ENCODE measurements at places on chromosomes 3 and 15. TPM values are rescaled to one million over a fixed set of nuclear protein-coding genes. Genes with fewer than 3 reads are reported as not detected.

The C3orf85 gene
- not detected for total RNA-seq

The NANOGP8 gene
- total RNA-seq: not detected

The SLC12A1 gene
- total RNA-seq: not detected

DNA sequence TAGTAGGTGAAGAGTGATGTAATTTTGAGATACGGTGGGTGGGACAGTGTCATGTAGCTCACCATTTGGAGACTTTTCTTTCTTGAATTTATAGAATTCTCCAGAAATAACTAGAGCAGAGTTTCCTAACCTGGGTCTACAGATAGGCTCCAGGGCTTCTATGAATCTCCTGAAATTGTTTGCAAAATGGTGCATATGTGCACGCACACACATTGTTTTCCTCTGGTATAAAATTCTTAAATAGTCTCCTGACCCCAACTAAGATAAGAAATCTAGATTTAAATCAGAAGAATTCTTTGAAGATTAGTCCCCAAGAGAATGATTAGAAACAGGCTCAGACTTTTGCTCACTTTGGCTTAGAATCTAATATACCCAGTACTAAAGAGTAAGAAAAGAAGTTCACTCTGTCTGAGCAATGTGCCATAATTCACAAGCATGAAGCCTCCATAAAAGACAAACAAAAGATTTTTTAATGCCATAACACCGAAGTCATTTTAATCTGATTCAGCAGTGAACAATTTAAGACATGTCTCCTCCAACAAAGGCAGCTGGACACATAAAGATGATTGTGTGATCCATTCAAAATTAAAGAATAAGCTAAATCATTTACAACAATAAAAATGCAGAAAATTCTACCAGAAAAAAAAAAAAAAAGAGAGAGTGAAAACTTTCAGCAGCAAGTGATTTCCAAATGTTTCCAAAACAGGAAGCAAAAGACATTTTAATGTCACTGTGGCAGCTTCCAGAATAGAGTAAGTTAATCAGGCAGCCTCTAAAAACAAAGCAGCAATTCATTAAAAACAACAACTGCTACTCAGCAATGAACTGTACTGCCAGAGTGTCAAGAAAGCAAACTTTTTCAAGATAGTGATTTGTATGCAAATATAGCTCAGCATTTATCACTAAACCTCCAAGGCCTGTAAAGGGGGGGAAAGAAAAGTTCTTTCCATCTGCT is 975.5 kb upstream of the CFAP20DC start:
- no peak for DNase-seq

DNA sequence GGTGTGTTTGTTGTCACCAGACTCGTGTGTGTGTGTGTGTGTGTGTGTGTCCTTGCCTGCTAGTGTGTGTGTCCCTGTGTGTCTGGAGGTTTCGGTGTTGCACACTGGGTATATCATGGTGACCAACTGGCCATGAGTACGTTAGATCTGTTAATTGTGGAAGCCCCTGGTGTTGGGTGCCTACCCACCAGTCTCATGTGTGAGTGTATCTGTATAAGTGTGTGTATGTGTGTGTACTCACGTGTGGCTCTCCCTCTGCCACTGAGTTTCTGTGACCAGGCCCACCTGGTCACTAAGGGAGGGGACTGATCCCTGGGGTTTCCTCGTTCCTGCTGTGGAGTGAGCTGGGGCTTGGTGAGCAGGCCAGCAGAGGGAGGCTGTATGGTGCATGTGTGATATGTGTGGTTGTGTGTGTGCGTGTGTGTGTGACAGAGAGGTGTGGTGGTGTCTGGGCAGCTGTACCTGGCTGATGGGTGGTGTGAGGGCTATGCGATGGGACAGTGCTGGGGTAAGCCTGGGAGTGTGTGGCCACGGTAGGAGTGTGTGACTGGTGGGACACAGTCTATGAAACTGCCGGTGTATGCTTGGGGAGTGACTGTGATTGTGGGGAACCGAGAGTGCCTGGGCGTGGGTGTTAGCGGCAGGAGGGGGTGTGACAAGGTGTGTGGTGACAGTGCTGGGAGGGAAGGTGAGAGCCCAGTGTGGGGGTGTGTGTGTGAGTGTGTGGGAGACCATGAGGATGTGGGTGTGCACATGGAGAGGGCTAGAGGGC is 1.8 kb downstream of the PRKCD start:
- peak; percentile 52 for DNase-seq

DNA sequence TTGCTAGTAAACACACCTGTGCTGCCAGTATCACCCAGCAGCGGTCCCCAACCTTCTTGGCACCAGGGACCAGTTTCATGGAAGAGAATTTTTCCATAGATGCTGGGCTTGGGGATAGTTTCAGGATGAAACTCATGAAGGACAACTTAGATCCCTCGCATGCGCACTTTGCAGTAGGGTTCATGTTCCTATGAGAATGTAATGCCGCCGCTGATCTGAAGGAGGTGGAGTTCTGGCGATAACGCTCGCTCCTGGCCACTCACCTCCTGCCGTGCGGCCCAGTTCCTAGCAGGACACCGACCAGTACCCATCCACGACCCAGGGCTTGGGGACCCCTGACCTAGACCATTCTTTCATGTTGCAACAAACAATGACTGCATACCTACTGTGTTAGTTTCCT is 89.7 kb downstream of the TOP2B start:
- no peak for DNase-seq

GRCh38 chr3:52136513-52136912 is 17.7 kb downstream of the POC1A start:
- DNase-seq: no peak

GRCh38 chr3:158160958-158161357 is 51.1 kb downstream of the RSRC1 start:
- no peak for DNase-seq

DNA sequence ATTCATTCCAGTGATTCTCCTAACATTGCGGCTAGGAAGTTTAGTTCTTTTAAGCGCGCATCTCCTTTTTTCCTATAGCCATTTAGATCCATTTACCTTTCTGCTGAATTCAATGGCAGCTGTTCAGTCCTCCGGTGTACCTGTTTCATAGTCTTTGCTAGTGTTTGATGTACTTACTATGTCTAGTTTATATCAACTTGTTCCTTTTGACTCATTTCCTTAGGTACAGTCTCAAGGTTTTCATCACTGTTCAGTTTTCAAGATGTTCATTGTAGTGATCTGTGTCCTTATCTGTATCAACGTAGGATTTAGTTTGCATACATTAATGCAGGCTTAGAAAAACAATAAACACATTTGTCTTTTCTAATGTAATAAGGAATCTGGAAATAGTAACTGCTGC is 59.0 kb upstream of the MBNL1 start:
- no peak for DNase-seq
